ENCODE measurements at places on chromosomes 1 and 21.

GRCh38 chr1:209250861-209251636 lies 332.5 kb upstream of the CAMK1G start:
- no peak for DNase-seq

GRCh38 chr1:244346972-244347618 lies 104.6 kb downstream of the ADSS2 start:
- DNase-seq: no peak

DNA sequence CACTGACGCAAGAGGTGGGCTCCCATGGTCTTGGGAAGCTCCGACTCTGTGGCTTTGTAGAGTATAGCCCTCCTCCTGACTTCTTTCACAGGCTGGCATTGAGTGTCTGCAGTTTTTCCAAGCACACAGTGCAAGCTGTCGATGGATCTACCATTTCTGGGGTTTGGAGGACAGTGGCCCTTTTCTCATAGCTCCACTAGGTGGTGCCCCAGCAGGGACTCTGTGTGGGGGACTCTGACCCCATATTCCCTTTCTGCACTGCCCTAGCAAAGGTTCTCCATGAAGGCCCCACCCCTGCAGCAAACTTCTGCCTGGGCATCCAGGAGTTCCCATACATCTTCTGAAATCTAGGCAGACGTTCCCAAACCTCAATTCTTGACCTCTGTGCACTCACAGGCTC lies 236.2 kb downstream of the COL11A1 start:
- DNase-seq: no peak

- no peak for DNase-seq
These were observed 351 bp downstream of the MIXL1 start for GRCh38 chr1:226223786-226224244.

- no peak for DNase-seq
These were observed 108.9 kb downstream of the LBR start for GRCh38 chr1:225318706-225319575.

DNA sequence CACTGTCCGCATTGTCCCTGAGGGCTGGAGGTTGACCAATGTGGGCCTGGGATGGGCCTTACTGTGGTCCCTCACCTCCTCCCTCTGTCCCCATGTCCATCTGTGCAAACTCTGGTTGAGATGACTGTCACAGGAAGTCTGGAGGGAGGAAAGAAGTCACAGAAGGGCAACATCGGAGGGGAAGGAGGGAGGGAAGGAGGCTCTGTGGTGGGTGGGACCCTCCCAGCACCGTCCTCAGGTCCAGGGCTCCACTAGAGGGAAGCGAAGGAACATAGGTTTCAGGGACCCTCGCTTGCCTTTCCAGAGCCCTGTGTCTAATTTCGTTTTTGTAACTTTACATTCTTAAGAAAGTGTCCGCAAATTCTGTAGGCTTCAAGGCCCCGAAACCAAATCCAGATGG lies 111.3 kb upstream of the SLC44A3 start:
- no peak for DNase-seq

GRCh38 chr1:183443466-183443865 lies 25.3 kb upstream of the NMNAT2 start:
- no peak for DNase-seq

DNA sequence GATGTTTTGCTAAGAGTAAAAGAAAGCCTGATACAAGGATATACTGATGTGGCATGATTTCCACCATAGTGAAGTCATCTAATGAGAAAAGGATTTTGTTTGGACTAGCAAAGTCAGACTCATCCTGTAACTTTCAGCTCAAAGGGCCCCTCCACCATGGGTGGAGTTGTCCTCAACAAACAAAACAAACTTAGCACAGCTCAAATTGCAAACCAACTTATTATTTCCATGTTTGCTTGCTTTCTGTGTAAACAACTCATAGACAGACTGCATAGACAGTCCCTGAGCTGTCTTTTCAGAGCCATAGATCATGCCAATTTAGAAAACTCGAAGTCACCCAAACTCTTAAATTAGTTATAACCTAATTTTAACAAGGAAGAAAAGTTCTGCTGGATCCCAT lies 69.4 kb upstream of the VAV3 start:
- DNase-seq: no peak

GRCh38 chr1:245856944-245857531 lies 650.0 kb downstream of the SMYD3 start:
- no peak for DNase-seq

DNA sequence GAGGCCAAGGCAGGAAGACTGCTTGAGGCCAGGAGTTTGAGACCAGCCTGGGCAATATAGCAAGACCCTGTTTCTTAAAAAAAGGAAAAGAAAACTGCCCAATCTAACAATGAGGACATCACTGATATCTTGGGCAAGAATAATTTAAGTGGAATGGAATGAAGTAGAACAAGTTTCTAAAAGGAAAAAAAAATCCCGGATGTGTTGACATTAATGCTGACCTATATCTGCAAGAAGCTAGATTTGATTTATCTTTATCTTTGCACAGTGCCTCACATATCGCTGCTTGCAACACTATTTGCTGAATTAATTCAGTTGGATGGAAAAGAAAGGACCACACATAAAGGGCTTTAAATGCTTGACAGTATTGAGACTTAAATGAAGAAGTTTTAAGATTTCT lies 27.8 kb downstream of the DIPK1A start:
- no peak for DNase-seq

GRCh38 chr1:200374569-200375295 lies 35.1 kb downstream of the ZNF281 start:
- DNase-seq: no peak

DNA sequence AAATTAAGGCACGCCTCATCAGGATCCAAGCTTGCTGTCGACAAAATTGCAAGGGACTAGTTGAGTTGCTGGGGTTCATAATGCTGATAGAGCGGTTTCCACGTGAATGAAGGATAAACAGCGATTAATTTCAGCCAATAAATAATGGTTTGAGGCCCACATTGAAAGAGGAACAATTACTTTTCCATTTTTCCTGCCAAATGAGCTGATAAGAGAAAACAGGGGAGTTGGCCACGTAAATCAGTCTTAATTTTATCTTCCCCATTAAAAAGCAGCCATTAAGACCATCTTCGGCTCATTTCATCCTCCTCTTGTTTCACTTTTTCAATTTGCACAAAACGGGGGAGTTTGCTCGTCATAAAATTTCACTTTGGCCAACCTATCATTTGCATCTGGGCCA lies 235.5 kb upstream of the RRP15 start:
- no peak for DNase-seq

DNA sequence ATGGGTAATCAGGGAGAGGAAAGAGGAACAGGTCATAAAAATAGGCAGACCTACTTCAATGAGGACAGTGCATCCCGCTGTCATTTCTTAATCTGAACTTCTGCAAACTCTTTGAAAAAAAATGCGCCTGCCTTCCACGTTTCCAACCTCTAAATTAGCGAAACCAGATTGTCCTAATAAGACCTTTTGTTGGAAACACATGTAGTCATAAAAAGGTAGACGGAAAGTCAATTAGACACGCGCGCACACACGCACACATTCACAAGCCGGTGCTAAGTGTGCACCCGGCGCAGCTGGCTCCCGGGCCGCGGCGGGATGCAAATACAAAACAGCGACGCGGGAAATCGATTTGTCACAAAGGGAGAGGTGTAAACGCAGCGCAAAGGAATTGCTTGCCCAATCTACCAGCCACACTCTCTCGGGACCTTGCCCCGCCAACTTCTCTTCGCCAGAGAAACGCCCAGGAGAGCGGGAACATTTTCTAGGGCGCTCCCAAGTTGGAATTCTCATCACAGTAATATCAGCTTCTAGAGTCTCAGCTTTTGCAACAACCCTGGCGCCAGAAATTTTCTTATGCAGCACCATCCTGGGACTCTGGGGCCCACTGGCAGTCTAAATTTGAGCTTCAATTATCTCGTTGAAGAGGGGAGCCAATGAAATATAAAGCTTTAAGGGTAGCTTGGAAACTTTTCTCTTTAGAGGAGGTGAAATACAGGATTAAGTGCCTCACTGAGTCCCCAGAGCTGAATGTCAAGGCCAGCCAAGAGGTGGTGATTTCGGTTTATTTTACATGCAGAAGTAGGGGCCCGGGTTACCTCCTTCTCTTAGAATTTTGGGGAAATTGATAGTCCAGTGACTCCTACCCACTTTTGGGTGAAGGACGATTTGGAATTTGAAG lies 4.5 kb downstream of the PRRX1 start:
- DNase-seq: no peak

- DNase-seq: no peak
These were observed 155.6 kb upstream of the NBPF11 start for GRCh38 chr1:148307583-148308185.

DNA sequence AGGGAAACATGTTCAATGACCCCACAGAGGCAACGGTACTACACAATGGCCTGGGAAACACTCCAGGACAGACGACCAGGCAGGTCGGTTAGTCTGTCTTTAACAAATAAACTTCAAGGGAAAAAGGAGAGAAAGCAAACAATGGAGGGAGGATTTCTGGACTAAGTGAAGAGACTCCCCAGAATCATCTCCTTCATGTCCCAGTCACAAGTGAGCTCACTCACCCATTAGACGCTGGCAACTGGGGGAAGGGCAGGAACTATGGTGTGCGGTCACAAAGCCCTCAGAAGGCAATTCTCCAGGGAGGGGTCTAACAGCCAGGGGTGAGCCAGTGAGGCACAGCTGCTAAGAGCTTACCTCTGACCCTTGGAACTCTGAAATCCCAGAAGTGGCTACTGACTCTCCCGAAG lies 55.7 kb upstream of the NADK start:
- DNase-seq: no peak

- no peak for DNase-seq
These were observed 52.7 kb upstream of the VAV3 start for GRCh38 chr1:108017698-108018097.

DNA sequence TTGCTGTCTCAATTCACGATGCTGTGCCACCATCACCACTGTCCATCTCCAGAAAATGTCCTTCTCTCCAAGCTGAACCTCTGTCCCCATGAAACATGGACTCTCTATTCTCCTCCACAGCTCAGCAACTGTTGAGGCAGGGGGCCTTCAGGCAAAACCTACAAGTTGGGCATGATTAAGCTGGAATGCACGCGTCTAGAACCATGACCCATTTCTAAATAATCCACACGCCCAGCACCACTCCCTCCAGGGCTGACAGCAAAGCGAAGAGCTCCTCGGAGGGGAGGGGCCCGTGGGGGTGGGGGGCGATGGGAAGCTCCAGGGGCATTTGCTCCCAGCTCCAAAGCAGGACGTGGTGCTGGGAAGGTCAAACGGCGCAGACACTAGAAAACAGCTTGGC lies 3.3 kb upstream of the HES5 start:
- no peak for DNase-seq

DNA sequence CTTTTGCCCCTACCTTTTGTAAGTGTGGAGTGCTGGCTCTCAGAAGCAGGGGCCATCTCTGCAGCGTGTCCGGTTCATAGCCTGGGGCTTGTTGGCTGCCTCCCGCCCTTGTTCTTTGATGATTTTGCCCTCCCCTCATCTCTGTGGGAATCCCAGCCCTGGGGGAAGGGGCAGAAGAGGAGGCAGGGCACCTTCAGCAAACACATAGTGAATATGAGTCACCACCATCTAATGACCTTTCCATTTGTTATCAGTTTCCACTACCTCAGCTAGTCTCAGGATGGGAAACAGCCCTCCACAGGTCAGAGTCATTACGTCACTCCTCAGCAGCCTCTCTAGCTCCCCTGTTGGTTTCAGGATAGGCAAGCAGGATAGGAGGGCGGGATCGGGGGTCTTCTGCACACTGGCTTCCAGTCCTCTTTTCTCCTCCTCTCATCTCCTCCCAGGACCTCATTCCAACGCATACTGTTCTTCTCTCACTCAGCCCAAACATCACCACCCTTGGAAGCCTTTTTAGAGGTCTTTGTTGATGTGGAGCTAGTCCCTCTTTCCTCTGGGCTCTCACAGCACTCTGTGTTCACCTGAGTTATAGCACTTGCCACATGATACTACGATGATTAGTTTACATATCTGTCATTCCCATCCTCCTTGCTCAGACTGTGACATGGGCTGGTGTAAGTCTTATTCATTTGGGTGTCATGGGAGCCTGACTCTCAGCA lies 15.8 kb downstream of the GADD45A start:
- DNase-seq: no peak

DNA sequence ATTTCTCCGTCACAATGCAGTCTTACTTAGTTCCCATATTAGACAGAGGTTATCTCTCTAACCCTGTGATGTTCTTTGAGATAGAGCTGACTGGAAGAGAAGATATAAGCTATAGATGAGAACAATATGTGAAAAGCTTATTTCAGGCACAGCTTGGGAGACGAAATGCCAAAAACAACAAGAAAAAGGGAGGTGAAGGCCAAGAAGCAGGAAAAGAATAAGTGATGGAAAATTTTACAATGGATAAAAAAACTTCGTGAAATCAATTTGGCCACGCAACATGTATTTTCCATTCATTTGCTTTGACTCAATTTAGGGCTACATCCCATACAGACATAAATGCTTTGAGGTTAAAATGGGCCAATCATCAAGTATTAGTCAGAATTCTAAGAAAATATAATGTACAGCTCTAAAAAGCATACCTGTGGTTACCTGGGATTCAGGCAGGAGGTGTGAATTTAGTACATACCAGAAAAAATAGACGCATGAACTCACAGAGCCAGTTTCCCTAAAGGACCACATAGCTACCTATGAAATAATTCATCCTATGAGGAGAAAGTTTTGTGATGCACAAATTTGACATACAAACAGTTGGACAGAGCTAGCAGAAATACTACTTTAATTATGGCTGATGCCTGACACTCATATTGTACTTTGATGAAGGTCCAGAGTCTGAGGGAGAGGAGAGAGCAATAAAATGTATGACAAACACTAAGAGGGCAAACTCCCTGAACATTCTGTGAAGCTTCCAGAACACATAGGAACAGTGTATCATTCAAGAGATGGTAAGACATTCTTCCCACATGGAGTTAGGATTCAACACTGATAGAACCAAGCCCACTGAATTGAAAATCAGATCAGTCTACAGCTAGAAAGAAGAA lies 12.1 kb downstream of the RGS1 start:
- DNase-seq: no peak

GRCh38 chr1:245084551-245084950 lies 70.2 kb upstream of the KIF26B start:
- DNase-seq: no peak

DNA sequence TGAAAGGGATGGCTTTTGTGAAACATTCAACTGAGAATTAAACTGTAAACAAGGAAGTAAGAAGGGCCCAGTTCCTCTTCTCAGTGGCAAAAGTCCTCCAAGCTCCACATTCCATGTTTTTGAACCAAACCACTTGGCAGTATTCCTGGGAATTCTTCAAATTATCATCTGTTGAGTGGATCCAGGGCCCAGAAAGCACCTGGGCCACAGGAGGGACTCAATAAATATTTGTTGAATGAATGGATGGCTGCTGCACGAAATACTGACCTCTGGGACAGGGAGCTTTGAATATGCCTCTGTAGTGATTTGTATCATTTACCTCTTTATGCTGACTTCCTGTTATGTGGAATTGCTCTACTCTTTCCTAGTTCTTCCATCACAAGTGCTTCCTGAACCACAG lies 4.7 kb downstream of the SLC35F3 start:
- DNase-seq: no peak

GRCh38 chr1:78377356-78377928 lies 113.3 kb upstream of the PTGFR start:
- DNase-seq: no peak
